Upper lobe of right lung (tissue), 1 donor: ENCODE measurements at places on chromosomes 12 and 14. TPM values are rescaled to one million over a fixed set of nuclear protein-coding genes. Genes with fewer than 3 reads are reported as not detected.

Gene KRT6C
- not detected for total RNA-seq

- no peak for DNase-seq
Observed at GRCh38 chr14:95478309-95478708, 38.1 kb downstream of the SYNE3 start.

DNA sequence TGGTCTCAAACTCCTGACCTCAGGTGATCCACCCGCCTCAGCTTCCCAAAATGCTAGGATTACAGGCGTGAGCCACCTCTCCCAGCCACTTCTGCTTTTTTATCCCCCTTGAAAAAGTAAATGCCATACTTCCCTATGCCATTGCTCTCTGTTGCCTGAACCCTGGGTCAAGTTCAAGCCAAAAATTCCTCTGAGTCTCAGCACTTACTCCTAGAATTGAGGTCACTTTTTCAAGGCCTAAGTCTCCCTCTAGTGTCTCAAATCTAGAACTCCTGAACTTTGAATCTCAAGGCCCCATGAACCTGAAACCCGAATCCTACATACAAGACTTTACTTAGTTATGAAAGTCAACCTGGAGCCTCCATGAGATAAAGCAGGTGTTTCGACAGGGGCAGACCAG, 1.4 kb upstream of the APOBEC1 start:
- no peak for DNase-seq

DNA sequence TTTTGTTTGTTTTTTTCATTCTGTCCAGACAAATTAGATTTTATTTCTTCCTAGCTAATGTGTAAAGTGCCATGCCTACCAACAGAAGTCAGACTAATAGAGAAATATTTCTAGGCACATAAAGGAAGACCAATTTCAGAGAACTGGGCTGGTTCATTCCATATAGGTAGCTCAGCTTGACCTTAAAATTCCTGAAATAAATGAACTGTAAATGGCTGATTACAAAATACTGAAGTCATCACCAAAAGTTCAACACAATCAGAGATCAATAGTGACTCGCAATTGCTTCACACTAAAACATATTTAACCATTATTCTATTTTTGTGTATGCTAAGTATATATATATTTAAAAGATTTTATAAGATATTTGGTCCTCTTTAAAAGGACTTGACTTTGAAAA, 34.2 kb downstream of the PTPRB start:
- no peak for DNase-seq

Gene GPRC5A
- 886 TPM for total RNA-seq

- no peak for DNase-seq
Observed at GRCh38 chr12:96368233-96368632, 32.0 kb downstream of the CDK17 start.

Gene MLH3
- total RNA-seq, result 33.4 TPM

Gene TAS2R20
- 1.2 TPM for total RNA-seq

GRCh38 chr14:62280366-62280765, 518.1 kb downstream of the SNAPC1 start:
- DNase-seq, result no peak
